Activated CD8-positive, alpha-beta memory T cell treated with anti-CD3 and anti-CD28 coated beads for 24 hours (primary cell): ENCODE measurements at places on chromosomes 12 and 14.

GRCh38 chr12:113854385-113855142 lies 111.6 kb downstream of the RBM19 start:
- no peak for DNase-seq

GRCh38 chr14:75811136-75811829 lies 150.2 kb downstream of the TTLL5 start:
- no peak for DNase-seq

DNA sequence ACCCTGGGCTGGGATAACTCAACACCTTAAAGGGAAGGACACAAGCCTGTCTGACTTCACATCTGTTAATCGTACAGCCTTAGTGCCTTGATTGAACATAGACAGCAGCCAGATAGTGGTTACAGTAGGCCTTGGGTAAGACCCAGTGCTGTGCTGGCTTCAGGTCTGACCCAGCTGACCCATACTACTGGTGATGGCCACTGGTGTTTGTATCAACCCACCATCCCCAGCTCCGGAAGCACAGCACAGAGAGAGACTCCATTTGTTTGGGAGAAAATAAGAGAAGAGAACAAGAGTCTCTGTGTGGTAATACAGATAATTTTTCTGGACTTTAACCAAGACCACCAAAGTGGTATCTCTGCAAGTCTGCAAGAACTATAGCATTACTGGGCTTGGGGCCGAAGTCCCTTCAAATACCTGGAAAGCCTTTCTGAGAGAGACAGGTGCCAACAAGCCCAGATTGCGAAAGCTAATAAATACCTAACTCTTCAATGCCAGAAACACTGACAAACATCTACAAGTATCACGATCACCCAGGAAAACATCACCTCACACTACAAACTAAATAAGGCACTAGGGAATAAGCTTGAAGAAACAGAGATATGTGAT lies 330.1 kb upstream of the GARIN2 start:
- DNase-seq: no peak

GRCh38 chr12:104742551-104743201 lies 215.4 kb downstream of the SLC41A2 start:
- no peak for DNase-seq

GRCh38 chr12:39227218-39227617 lies 215.7 kb downstream of the KIF21A start:
- DNase-seq: no peak

DNA sequence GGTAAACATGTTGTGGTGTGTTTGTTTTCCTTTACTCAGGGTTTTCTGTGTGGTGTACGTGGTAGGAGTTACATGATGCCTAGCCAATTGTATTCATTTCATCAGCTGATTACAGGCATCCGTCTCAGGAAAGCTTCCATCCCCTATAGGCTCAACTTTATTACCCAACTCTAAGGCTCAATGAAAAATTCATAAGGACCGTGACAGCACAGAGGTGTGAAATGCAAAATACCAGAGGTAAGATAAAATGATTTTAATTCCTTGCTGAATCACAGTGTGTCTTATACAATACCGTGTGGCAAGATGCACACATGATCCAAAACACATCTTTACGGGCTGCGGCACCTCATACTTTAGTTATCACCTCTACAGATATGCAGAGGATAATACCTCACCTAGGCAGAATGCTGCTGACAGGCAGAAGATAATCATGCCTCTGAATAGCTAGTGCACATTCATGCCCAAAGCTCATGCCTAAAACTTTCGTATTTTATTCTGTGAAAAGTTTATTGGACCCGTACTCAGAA lies 87.2 kb upstream of the DIO2 start:
- DNase-seq: no peak

- DNase-seq: no peak
These were observed 502 bp downstream of the KIF26A start for GRCh38 chr14:104138718-104139459.

- peak; percentile 77 for DNase-seq
These were observed 24.7 kb downstream of the SUSD6 start for GRCh38 chr14:69635981-69636639.

DNA sequence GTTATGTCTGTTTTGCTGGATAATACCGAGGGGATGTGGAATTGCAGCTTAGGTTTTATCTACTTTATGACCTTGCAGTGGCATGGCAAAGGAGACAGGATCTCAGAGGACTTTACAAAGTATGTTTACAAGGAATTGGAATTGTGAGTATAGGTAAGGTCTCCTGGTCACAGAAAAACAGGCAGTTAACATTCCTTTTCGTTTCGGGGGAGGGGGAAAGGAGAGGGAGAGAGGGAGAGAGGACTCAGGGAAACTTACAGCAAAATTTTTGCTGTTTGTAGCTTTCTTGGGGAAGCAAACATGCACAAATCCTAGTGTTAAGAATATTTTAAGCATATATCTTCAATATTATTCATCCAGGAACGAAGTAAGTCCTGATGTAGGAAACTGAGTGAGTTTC lies 590.5 kb upstream of the LRFN5 start:
- DNase-seq: no peak

GRCh38 chr14:35406506-35407305 lies 2.2 kb upstream of the NFKBIA start:
- DNase-seq: no peak

DNA sequence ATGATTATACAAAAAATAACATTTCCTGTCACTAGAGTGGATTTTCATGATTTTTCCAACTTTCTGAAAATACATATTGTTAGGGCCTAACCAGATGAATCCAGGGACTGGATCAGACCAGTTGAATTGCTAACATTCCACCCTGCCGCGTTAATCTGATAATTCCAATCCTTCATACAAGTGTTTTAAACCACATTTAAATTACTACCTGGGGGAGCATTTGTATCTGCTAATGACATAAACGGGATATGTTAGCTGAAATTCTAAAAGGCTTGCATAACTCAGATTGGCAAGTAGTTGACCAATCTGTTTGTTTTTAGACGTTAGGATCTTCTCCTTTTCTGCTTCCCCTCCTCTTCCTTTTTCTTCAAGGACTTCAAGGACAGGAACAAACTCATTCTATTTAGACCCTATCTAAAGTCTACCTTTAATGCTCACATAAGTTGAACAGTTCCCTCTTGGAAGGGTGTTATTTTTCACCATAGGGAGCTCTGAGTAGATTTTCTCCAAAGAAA lies 239.0 kb downstream of the ADAMTS20 start:
- no peak for DNase-seq
